Peyer's patch (tissue), 4 donors: ENCODE measurements at places on chromosomes 3 and 15. TPM values are rescaled to one million over a fixed set of nuclear protein-coding genes. Genes with fewer than 3 reads are reported as not detected.

DNA sequence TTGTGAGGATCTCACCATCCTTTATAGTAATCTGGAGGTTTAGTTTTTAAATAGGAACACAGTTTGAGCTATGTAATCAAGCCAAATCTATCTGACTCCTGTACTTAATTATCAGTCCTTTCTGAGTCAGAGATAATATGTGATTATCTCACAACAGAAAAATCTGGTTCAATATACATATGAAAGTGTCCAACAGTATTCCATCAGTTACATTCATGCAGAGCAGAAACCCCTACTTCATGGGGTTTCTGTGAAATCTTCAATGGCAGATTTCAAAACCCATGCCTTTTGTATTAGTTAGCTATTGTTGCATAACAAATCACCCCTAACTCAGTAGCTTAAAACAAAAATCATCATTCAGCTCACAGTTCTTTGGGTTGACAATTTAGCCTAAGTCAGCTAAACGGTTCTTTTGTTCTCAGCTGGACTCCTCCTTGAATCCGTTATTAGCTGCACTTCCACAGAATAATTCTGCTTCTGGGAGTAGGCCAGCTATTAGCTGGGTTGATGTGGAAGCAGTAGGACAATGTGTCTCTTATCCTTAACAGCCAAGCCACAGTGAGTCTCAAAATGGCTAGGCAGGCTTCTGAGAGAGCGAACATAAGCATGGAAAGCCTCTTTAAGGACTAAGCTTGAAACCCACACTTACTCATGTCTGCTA, 42.9 kb upstream of the ARPP21 start:
- no peak for DNase-seq

- DNase-seq, result no peak
Observed at GRCh38 chr3:5022966-5023776, 43.9 kb downstream of the BHLHE40 start.

DNA sequence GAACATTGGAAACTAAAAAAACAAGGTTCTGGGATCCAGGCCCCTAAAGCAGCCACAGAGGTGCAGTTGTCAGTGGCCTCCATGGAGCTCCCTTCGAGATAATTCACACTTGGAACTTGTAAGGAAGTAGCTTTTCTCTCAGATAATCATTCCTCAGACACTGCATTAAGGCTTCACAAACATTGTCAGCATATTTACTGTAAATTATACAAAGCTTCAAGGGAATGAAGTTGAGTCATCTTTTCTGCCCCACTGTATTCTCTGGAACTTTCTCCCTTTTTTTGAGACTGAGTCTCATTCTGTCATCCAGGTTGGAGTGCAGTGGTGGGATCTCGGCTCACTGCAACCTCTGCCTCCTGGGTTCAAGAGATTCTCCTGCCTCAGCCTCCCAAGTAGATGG, 7.1 kb downstream of the BLOC1S6 start:
- DNase-seq, result no peak

DNA sequence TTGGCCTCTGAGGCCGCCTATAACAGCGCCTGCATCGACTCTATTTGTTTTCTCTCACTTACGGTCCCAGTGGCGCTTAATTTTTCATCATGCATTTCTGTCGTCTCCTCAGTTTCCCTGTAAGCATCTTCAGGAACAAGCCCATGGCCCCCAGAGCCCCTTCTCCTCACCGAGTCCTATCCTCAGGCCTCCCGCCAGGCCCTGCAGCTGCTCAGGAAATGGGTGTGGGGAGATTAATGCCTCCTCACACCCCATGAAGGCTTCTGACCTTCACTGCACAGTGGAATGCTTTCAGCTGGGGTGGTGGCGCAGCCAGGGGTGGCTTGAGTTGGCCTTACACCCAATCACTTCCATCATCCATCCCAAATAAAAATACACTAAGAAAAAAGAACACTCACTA, 260.4 kb downstream of the FAM43A start:
- DNase-seq, result no peak

GRCh38 chr15:38883987-38884386, 319.4 kb upstream of the RASGRP1 start:
- DNase-seq, result no peak

GRCh38 chr15:76359152-76359551, 22.6 kb downstream of the ISL2 start:
- DNase-seq, result no peak

DNA sequence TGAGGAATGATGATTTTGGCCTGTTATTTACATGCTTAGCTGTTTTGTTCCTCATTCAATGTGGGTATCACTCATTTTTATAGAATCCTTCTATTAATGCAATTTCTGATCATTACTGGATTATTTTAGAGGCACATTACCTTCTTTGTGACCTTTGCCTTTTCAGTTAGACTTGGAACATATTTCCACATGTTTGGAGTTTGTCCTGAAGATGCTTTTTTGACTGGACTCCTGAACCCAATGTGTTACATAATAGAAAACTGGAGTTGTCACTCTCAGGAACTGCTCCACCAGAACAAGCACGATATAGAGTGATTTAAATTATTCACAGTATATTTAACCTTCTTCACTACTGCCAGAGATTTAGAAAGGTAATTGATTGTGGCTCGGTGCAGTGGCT, 59.5 kb downstream of the TP63 start:
- DNase-seq, result no peak

GRCh38 chr15:23750179-23750578, 63.1 kb upstream of the NDN start:
- no peak for DNase-seq

DNA sequence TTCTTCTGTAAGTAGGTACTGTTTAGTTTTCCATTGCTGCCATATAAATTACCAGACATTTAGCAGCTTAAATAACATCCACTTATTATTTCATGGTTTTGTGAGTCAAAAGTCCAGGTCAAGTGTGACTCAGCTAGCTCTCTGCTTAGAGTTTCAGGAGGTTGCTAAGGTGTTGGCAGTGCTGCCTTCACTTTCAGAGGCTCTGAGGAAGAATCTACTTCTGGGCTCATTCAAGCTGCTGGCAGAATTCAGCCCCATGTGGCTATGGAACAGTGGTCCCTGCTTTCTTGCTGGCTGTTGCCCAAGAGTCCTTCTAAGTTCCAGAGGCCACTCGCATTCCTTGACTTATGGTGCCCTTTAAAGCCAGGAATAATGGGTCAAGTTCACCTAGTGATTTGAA, 4.5 kb downstream of the CFAP44 start:
- no peak for DNase-seq

DNA sequence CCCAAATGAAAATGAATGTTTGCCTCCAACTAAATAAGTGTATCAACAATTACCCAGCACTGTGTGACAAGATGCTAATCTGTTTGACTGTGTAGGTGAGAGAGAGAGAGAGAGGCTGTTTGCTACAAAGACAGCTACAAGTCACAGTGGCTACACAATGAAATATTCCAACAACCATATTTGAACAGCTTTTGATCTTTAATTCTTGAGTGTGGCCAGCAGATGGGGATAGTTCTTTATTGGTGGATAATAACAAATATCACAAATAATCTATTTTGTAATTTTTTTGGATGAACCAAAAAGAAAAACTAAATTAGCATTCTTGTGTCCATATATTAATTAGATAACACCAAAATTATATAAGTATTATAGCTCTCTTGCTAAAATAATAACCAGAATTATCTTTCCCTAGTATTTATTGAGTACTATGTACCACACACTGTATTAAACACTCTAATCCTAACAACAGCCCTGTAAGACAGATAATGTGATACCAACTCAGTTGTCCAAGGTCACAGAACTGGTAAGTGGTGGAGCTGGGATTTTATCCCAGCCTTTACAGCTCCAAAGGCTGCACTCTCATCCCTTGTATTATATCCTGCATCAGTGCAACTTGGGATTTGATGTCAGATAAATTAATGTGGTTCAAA, 61.9 kb upstream of the C3orf80 start:
- no peak for DNase-seq

- no peak for DNase-seq
Observed at GRCh38 chr15:48413304-48413703, 82.1 kb downstream of the DUT start.

- DNase-seq, result no peak
Observed at GRCh38 chr3:12193485-12194165, 34.9 kb upstream of the TIMP4 start.

- no peak for DNase-seq
Observed at GRCh38 chr15:54456413-54456812, 478.2 kb downstream of the UNC13C start.

DNA sequence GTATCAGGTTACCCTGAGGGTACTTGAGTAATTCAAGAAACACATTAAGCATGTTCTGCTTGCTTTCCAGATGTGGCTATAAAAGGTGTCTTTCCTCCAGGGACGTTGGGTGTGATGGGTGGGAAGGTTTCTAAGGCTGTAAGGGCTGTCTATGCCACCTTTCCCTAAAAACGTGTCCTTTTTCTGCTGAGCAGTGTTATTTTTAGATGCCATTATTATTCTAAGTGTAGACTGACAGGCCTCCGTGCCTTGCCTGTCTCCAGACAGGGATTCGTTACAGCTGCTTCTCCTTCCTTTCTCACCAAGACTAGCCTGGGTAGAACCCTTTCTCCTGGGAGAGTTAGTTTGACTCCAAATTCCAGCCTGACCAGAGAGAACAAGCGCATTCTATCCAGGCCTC, 26.8 kb upstream of the RHO start:
- no peak for DNase-seq

- DNase-seq, result no peak
Observed at GRCh38 chr3:109234300-109234699, 82.0 kb downstream of the DPPA2 start.

- DNase-seq, result no peak
Observed at GRCh38 chr3:157981819-157982218, 124.4 kb downstream of the SHOX2 start.

- DNase-seq, result no peak
Observed at GRCh38 chr3:3127432-3128010, 781 bp downstream of the TRNT1 start.

GRCh38 chr3:108130236-108130635, 39.4 kb upstream of the CD47 start:
- no peak for DNase-seq

- DNase-seq, result no peak
Observed at GRCh38 chr3:183272791-183273190, 19.7 kb downstream of the B3GNT5 start.

GRCh38 chr3:4494895-4495264, 1.7 kb downstream of the ITPR1 start:
- DNase-seq, result no peak

DNA sequence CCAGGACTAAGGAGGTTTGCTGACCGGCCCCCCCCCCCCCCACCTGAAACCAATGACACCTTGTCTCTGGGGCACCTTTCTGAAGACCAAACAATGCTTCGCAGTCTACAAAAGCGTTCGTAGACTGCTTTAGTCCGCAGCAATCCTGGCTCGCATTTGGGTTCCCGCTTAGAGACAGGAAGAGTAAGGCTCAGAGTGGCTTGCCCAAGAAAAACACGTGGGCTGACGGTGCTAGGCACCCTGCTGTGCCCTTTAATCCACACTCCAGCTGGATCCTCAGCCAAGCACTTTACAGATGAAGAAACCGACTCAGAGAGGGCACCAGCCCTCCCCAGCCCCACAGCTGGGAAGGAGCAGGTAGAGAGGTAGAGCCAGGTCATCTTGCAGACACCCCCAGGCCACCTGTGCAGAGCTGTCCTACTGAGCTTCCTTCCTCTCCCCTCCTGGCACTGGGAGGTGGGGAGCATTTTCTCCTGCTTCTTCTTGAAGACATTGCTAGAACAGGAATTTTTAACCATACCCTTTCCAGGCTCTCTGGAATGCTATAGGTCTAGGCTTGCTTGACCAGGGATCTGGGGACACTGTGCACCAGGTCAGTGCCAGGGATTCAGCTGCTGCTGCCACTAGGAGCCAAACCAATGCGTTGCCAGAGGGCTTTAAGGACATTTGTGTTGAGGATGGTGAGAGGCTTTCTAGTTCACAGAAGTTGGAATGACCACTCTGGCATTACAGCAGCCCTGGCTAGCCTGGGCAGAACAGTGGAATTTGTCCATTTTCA, 1.0 kb upstream of the KLF15 start:
- DNase-seq, result no peak

GRCh38 chr3:16334909-16335308, 69.9 kb downstream of the OXNAD1 start:
- DNase-seq, result no peak

DNA sequence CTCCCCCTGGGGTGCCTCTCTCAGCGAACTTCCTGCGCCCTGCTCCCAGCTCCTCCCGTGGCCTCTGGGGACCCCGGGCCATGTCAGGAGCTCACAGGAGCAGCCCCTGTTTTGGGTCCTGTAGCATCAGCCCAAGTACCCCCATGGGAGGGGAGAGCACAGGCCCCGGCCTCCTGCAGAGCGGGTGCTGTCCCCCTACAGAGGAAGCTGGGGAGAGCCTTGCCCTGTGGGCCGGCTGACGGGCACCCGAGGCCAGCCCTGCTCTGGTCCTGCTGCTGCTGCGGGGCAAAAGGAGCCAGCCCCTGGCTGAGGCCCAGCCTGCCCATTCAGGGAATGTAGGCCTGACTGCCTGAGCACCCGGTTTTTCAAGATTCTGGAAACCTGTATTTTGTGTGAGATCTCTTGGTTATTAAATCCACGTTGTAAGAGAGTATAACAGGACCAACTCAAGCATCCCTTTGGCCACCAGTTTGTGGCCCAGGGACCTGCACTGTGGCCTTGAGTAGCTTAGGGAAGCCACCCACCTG, 12.4 kb downstream of the PLXNA1 start:
- DNase-seq, result no peak

C2CD4B gene
- 3.0 TPM for total RNA-seq

SPATA12 gene
- not detected for total RNA-seq

SNRK gene
- total RNA-seq, result 55.1 TPM

TNNC1 gene
- total RNA-seq, result not detected

SKOR1 gene
- 1.2 TPM for total RNA-seq

RBP2 gene
- 3,455 TPM for total RNA-seq

PTH1R gene
- 12.4 TPM for total RNA-seq
